ENCODE measurements at places on chromosomes 6 and 20.

DNA sequence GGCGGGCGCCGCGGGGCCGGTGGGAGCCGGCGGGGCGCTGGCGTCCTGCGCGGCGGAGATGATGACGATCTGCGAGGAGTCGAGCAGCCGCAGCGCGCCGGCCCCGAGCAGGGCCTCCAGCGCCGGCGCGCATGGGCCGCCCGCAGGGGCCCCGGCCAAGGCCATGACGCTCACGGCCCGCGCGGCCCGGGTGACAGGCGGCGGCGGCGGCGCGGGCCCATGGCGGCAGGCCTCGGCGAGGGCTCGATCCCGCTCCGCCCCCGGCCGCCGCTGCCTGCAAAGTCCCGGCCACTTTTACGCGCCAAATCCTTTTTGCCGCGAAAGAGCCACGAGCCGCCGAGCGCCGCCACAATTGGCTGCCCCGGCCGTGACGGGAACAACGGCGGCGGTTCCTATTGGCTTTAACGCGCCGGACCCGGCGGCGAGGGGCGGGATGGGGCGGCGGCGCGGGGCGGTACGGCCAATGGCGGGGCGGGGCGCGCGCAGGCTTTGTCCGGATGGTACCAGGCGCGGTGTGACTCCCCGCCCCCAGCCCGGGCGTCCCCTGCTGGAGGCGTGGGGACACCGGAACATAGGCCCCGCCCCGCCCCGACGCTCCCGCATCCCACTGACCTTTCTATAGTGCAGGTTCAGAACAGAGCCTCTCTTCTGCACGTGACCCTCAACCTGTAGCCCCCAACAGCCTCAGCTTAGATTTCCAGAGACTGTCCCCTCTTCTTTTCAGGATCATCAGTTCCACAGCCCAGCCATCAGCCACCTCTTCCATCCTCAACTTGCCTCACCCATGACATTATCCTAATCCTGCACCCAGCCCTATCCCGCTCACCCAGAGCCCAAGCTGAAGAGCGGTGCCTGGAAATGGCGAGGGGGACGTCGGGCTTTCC lies at the start of gene E2F1:
Gene E2F1 (minus strand): TSS at position 286 of the 884 bp plus-strand sequence. CDS start 121 bp downstream, at position 165.
- peak; percentile 69 for DNase-seq

GRCh38 chr20:59954718-59955117 lies 3.5 kb upstream of the CDH26 start:
- DNase-seq, result no peak

- DNase-seq, result no peak
Measured at GRCh38 chr6:38796006-38796405, 80.9 kb downstream of the DNAH8 start.

- DNase-seq, result no peak
Measured at GRCh38 chr6:138944412-138944811, 43.6 kb downstream of the REPS1 start.

DNA sequence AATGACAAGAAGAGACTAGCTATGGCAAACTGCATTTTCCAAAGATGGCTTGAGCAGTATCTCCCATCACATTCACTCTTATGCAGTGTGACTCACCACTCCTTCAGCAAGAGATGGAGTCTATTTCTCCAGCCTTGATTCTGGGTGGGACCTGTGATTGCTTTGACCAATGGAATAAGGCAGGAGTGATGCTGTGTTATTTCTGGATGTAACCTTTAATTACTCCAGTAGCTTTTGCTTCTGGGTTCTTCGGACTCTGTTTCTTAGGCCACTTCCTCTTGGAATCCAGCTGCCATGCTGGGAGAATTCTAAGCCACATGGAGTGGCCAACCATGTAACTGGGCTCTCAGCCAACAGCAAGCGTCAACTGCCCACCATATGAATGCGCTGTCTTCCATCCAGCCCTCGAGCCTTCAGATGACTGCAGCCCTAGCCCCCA lies 50.7 kb downstream of the TGM2 start:
- DNase-seq, result no peak

DNA sequence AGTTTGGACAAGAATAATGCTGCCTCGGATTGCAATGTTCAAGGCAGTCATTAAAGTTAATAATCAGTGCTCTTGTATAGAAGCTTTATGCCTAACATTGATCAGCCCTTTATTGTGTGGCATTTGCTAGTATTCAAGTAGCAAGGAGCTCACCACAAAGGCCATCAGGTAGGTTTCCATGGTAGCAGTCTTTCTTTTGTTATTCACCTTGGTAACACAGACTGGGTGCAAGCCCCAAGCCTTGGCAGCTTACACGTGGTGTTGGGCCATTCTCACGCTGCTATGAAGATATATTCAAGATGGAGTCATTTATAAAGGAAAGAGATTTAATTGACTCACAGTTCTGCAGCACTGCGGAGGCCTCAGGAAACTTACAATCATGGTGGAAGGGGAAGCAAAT lies 149.3 kb downstream of the ADAT2 start:
- no peak for DNase-seq

- no peak for DNase-seq
Measured at GRCh38 chr20:13799040-13799439, 14.2 kb downstream of the NDUFAF5 start.

GRCh38 chr6:82775361-82775760 lies 290.3 kb downstream of the UBE3D start:
- DNase-seq, result no peak

DNA sequence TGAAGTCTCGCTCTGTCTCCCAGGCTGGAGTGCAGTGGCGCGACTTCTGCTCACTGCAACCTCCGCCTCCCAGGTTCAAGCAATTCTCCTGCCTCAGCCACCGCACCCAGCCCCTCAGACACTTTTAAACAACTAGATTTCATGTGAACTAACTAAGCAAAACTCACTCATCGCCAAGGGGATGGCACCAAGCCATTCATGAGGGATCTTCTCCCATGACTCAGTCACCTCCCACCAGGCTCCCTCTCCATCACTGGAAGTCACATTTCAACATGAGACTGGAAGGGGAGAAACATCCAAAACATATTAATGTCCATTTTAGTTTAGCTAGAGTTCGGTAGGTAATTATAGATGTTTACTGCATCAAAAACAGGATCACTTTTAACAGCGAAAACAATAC lies 95.9 kb upstream of the PRL start:
- DNase-seq, result no peak

- DNase-seq, result no peak
Measured at GRCh38 chr6:168319279-168320111, at the start of gene DACT2. Gene DACT2, minus strand, starts transcription at chr6:168319777. Its CDS starts 144 bp downstream, at chr6:168319633.

DNA sequence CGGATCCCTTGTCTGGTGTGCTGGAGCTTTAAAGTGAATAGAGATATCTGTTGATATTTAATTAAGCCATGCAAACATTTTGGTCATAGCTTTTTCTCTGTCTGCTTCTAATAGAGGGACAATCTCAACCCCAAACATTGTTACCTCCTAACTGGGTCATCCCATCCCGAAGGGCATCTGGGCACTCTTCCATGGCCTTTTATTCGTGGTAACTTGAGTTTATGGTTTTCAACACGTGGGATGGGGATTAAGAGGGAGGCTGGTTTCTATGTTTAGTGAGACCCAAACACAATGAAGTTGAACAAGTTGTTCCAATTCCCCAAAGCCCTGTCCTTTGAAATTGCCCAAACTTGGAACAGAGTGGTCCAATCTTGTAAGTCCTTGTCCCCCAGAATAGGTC lies 1.4 kb upstream of the ENPP5 start:
- no peak for DNase-seq

DNA sequence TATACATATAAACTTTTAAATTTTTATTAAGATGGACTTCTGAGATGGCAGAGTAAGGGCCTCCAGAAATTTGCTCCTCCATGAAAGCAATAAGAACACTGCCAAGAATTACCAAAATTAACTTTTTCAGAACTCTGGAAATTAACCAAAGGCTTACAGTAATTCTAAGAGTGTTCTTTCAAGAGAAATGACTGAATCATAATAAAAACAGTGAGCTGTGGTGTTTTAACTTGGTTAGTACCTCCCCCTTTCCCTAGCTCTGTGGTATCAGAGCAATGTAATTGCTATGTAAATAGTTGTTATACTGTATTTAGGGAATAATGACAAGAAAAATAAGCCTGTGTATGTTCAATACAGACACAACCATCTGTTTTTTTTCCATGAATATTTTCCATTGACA lies 19.0 kb downstream of the HECA start:
- DNase-seq, result no peak

DNA sequence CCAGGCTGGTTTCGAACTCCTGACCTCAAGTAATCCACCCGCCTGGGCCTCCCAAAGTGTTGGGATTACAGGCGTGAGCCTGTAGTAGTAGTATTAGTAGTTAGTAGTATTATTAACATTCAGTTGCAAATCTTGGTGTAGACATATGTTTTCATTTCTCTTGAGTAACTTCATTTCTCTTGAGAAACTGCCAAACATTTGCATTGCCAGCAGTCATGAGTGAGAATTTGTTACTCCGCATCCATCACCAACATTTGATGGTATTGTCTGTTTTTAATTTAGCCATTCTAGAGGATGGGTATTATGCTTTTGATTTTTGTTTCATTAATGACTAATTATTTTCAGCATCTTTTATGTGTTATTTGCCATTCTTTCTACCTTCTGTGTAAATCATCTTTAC lies 1.5 kb upstream of the ERVFRD-1 start:
- DNase-seq, result no peak

DNA sequence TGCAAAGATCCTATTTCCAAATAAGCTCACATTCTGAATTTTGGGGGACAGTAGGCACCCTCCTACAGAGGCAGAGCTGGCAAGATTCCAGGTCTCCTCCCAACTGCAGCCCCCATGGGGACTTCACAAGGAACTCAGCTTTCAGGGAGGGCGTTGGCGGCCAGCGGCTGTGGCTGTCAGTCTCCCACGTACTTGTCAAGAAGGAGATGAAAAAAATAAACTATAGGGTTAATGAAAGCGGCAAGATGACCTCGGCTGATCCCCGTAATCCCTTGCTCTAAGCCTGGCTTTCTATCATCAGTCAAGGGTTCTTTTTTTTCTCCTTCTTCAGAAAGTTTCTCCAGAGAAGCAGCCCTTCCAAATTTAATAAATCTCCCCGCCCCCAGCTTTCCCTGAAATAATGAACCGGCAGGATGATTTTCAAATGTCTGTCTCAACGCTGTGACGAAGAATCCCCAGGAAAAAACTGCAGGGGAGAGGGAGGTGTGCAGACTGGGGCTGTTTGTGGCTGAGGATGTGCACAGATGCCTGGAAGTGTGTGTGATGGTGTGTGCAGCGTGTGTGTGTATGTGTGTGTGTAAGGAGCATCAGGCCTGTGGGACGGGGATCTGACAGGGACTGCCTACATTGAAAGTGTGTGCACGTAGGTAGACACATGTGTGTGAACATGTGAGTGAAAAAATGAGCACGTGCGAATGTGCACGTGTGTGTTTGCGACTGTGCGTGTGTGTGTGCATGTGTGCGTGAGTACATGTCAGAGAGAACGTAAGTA lies 78.7 kb downstream of the SLC2A10 start:
- DNase-seq, result no peak

GRCh38 chr20:62734881-62735280 lies 26.2 kb downstream of the NTSR1 start:
- DNase-seq, result no peak

DNA sequence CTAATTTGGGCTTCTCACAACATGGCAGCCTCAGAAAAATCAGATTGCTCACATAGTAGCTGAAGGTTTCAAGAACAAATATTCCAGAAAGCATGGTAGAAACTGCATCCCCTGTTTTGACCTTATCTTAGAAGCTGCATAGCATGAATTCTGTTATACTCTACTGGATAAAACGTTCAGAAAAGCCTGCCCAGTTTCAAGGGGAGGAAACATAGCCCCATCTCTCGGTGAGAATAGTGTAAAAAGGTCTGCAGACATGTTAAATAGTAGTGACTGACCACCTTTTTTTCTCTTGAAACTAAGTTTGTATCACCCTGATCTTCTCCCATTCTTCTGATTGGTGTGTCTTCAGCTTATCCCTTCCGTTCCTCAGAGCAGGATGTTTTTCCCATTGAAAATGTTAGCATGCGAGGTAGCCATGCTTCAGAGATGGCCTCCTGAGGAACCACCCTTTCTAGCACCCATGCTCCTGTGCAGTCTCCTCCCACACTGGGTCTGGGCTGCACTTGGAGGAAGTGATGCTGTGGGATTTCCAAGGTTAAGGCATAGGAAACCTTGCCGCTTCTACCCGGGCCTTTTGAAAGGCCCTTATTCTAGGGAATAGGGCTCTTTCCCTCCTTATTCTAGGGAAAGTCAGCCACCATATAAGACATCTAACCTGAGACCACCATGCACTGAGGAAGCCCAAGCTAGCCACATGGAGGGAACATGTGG lies 50.1 kb downstream of the MARCKS start:
- no peak for DNase-seq

GRCh38 chr6:67102743-67103142 lies 1395.7 kb upstream of the EYS start:
- no peak for DNase-seq

GRCh38 chr20:47950124-47950912 lies 165.0 kb upstream of the SULF2 start:
- no peak for DNase-seq

- no peak for DNase-seq
Measured at GRCh38 chr20:17771206-17772004, 71.6 kb downstream of the BANF2 start.

GRCh38 chr6:142500250-142500786 lies 198.5 kb downstream of the ADGRG6 start:
- no peak for DNase-seq

- DNase-seq, result no peak
Measured at GRCh38 chr20:62139636-62140035, 3.6 kb downstream of the PSMA7 start.

DNA sequence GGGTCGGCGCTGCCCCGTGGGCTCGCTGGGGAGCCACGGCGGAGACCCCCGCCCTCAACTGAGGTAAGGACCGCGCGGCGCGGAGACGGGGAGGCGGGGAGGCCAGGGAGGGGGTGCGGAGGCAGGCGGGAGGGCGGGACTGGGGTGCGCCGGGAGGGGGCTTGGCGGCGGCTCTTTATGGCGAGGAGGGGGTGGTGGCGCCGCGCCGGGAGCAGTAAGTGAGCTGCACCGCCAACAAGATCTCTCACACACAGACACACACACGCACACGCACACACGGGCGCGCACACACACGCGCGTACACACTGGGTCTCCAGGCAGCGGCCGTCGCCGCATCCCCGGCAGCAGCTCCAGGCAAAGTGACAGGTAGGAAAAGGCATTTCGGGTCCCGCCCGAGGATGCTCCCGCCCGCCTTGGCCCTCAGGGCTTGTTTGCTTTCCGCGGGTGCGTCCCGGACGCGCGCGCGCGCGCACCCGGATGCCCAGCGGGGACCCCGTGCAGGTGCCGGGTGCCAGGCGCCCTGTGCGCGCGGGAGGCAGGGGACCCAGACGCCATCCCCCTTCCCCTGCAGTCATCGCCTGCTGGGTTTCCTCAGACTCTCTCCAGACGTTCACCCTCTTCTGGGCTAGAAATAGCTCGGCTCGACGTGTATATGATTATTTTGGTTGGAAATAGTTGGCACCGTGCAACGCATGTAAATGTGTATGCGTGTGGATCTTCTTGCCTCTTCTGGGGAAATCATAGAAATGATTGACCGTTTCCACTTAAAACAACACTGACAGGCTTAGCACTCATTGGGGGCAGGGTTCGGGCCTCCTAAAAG lies at the start of gene PLCB4:
Gene PLCB4 (plus strand): TSS at position 247 of the 823 bp plus-strand sequence. CDS start 238,728 bp downstream, outside the sequence.
- no peak for DNase-seq

- no peak for DNase-seq
Measured at GRCh38 chr6:151630991-151631655, 137.3 kb downstream of the CCDC170 start.

- no peak for DNase-seq
Measured at GRCh38 chr20:33229843-33230242, 6.0 kb upstream of the BPIFA1 start.
